ENCODE measurements at places on chromosomes 6 and 20.

DNA sequence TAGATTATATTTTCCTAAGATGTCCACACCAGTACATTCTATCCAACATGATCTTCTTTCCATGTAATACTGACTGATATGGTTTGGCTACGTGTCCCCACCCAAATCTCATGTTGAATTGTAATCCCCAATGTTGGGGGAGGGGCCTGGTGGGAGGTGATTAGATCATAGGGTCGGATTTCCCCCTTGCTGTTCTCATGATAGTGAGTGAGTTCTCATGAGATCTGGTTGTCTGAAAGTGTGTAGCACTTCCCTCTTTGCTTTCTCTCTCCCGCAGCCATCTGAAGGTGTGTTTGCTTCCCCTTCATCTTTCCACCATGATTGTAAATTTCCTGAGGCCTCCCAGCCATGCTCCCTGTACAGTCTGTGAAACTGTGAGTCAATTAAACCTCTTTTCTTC, 12.2 kb upstream of the HBS1L start:
- DNase-seq, result no peak

GRCh38 chr6:157459327-157459726, 78.3 kb downstream of the ZDHHC14 start:
- no peak for DNase-seq

GRCh38 chr6:163756079-163756478, 341.6 kb downstream of the QKI start:
- no peak for DNase-seq

- no peak for DNase-seq
Measured at GRCh38 chr6:42450477-42451332, 1.0 kb downstream of the TRERF1 start.

- DNase-seq, result no peak
Measured at GRCh38 chr6:80488190-80488589, 381.7 kb downstream of the BCKDHB start.

- DNase-seq, result no peak
Measured at GRCh38 chr6:147695819-147696218, 187.3 kb downstream of the SAMD5 start.

DNA sequence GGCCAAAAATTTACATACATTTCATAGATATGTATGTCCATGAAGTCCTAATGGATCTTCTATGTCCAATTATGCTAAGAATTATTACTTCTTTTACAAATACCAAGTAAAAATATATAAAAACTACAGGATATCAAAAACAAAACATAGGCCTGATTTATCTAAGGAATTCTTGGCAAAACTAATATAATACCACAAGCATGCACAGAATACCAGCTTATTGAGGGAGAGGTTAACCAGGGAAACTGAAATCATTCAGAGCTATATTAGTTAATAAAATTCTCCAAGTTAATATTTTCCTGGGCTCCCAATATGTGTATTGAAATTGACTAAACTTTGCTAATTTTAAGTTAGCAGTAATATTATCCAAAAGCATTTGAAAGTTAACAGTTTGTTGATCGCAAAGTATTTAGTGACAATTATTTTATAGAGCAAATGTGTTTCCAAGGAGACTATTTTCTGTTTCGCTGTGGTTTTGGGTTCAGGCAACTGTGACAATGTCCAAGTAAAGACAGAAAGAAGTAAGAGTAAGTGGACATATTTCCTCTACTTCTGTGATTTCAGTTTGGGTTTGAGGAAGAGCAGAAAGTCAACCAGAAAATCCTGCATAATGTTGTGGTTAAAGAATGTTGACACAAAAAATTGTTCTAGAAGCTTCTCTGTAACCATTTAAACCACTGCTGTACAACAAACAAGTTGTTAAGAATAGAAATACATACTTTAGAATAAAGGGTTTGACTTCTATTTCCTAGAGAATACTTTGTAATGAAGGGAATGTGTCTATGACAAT, 167.4 kb downstream of the COL21A1 start:
- no peak for DNase-seq

DNA sequence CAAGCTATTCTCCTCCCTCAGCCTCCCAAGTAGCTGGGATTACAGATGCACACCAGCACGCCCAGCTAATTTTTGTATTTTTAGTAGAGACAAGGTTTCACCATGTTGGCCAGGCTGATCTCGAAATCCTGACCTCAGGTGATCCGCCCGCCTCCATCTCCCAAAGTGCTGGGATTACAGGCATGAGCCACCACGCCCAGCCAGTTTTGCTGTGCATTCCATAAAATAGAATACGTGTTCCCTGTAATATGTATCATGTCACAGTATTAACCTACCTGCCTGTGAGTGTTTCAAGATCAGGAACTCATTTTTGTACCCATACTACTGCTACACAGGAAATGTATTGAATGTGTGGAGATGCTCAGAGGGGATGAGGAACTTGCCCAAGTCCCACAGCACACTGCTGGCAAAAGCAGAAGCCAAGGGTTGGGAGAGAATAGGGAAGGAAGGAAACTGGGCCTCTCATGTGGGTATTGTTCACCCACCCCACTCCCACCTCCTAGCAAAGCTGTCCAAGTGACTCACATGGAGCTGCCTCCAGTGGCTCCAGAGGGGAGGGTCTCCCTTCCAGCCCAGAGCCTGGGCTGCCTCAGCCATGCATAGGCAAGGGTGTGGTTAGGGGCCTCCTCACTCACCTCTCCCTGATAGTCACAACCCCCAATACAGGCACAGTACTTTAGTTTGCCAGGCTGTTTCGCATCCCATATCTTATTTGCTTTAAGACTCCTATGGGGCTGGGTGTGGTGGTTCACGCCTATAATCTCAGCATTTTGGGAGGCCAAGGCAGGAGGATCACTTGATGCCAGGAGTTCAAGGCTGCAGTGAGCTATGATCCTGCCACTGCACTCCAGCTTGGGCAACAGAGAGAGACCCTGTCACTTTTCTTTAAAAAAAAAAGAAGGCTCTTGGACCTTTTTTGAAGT, 9.4 kb downstream of the HM13 start:
- no peak for DNase-seq

DNA sequence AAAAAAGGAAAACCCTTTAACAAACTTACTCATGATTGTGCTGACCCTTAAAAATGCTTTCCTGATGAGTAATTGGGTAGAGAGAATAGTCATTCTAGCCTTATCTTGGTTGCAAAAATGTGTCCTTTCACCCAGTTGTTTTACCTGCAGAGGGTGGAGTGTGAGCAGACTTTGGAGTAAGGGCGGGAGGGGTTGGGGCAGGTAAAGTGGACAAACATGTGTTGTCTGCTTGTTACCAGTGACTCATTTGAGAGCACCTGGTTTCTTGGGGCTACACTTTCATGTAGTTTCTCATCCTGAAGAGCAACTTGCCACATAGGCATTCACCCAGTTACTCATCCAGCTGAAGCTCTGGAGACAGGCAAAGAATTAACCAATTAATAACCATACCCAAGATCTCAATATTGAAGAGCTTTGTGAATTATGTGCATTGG, 121.1 kb downstream of the TNFRSF21 start:
- DNase-seq, result peak; percentile 35

DNA sequence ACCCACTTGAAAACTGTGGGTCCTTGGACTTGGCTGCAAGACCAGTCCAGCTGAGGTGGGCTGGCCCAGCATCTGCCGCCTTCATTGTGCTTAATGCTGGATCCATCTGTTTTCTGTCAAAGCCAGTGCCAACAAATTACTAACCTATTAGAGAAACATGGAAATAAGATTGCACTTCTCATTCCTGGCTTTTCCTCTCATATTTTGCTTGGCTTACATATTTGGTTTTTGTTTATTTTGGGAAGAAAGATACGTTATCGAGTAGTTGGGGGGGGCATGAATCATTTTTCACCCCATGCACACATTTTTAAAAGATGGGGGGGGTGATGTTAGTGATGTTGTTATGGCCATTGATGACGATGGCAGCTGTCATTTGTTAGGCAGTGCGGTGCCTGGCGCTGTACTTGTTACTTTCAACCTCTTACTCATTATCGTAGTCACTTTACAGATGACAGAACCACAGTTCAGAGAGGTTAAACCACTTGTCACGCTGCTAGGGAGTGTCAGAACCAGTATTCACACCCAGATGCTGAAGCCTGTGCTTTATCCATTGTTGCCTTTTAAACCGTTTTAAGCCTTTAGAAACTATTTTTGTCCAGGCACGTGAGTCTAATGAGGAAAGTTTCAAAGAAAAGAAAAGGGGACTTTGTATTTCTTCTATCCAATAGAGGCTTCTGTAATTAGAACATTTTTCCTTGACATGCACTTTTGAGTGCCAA, 180.0 kb downstream of the TMEM242 start:
- no peak for DNase-seq

DNA sequence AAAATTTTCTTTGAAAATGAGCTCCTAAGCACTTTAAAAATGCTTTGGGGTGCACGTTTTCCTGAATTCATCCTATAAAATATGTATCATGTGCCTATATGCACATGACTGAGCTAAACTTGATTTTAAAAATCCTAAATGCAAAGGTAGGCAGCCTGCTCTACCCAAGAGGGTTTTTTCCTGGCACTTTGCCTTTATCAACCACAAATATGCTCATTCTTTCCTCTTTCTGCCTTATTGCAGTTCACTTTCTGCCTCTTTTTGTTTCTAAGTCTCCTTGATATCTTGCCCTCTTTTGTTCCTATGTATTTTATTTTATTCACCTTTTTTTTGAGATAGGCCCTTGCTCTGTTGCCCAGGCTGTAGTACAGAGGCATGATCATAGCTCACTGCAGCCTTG, 229.3 kb downstream of the GRM1 start:
- DNase-seq, result peak; percentile 3

DNA sequence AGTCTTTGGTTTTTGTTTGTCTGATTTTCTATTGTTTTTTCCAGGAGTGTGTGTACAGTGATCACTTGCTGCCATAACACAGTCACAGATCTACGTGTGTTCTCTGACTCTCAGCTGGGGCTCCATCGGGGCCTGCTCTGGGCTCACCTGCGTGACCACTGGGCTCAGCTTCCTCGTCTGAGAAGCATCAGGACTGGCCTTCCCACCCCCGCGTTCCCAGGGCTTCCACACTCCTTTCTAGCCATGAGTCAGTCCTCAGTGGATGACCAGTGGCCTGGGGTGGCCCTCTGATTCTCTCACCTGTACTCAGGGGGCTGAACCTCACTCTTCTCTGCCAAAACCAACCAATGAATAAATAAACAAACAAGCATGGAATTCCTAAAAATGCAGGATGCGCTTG, 14.5 kb downstream of the THBS2 start:
- no peak for DNase-seq

- no peak for DNase-seq
Measured at GRCh38 chr20:48562586-48563116, 265.1 kb downstream of the PREX1 start.

GRCh38 chr6:125228981-125229479, 72.7 kb downstream of the HDDC2 start:
- DNase-seq, result no peak

GRCh38 chr20:53636540-53637097, 43.0 kb upstream of the ZNF217 start:
- no peak for DNase-seq

- DNase-seq, result no peak
Measured at GRCh38 chr20:23868321-23868720, 11.2 kb downstream of the CST5 start.

- no peak for DNase-seq
Measured at GRCh38 chr6:121764493-121764892, 329.0 kb downstream of the GJA1 start.

DNA sequence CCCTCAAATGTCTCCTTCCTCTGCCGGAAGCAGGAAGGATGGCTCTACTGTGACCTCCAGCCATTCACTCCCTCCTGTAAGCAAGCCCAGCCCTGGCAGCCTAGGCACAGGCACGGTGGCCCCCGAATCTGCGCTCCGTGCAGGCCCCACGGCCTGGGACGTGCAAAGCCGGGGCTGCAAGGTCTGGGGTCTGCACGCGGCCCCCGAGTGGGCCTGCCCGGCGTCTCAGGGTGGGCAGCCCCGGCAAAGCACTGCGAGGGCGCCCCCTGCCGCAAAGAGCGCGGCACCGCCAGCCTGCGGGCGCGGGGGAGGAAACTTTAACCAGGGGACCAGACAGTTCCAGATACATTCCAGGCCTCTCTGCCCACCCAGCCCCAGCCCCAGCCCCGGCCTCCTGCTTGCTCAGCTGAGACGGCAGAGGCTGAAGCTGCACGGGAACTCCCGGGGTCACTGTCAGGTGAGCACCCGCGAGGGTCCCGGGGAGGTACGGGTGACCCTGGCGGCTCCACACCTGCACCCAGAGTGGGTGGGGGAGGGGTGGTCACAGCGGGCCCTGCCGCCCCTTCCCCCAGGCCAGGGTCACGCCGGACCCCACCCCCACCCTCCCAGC, 98.8 kb downstream of the ASXL1 start:
- DNase-seq, result no peak

GRCh38 chr6:11387707-11388430, 149.7 kb upstream of the TMEM170B start:
- no peak for DNase-seq

- DNase-seq, result no peak
Measured at GRCh38 chr6:131124336-131125071, 10.8 kb upstream of the AKAP7 start.

DNA sequence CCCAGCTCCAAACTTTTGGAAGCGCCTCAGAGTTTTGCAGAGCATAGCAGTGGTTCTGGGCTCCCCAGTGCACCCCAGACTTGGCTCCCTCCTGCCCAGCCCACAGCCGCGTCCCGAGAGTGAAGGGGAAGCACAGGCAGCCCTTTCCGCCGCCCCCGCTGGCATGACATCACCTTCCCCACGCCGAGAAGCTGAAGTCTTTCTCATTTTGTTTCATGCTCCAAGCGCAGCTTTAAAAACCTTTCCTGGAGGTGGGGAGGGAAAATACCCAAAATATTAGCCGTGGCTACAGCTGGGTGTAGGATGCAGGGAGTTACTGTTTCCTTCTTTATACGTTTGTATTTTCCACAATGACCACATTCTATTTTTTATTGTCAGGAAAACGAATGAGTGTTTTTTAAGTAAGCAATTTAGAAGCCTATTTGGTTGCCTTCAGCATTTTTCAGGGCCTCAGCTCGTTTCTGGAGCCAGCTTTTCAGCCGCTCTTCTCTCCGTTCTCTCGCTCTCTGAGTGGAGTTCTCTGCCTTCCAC, 72.9 kb downstream of the SNX5 start:
- DNase-seq, result no peak

GRCh38 chr20:14991023-14991422, 653.6 kb upstream of the FLRT3 start:
- no peak for DNase-seq

- DNase-seq, result no peak
Measured at GRCh38 chr6:168130697-168131371, 51.8 kb upstream of the FRMD1 start.

All from fibroblast of skin of left quadriceps (primary cell).